ENCODE measurements at places on chromosomes 3 and 15.

- DNase-seq, result no peak
Measured at GRCh38 chr3:137084586-137084985, 126.8 kb downstream of the IL20RB start.

DNA sequence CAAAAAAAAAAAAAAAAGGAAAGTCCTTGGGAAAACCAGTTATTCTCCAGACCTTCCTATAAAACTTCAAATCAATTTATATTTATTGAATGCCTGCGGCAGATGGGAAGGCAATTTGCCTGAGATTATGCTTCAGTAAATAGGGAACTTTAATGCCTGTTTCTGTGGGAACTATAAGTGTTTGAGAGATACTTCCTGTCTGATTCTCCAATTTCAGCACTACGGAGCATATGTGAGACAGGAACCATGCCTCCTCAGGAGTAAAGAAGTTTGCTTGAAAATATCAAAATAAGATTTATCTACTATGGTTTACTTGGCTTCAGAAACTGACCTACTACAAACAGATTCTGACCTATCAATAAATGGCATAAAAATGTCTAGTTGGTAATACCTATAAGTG is 135.5 kb downstream of the CBLB start:
- no peak for DNase-seq

DNA sequence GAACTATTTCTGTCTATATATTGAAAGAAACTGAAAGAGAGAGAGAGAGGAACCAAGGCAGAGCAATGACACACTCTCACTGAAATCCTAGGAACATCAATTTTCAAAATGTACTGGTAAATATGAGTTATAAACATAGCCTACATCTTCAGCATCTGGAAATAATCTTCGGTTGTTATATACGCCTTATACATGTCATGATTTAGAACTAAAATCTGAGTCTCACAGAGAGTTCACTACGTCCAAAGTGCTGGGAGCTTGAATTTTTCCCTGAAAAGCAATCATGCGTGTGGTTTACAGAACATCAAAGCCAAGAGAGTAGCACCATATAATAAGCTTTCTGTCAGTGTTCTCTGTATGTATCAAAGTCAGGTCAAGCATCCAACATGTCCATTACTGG is 420.0 kb upstream of the CBLB start:
- no peak for DNase-seq

DNA sequence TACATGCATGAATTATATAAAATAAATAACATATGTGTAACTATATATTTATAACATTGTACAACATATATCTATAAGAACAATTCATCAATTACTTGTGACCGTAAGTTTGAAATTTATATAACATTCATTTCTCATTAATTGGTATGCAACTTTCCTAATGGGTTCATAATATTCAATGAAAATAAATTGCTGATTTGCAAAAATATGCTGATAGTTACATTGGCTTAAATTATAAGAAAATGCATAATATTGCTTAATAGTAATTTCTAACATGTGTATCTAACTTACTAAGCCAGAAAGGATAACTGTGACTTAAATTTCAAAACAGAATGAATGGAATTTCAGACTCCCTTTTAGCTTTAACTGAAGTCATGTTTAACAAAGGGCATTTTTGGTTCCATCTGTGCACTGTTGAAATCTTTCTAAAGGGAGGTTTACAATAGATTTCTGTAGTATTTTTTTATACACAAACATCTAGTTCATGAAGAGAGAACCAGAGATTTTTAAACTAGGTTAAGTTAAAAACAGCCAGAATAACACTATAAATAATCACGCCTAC is 310.9 kb downstream of the TBC1D5 start:
- no peak for DNase-seq

DNA sequence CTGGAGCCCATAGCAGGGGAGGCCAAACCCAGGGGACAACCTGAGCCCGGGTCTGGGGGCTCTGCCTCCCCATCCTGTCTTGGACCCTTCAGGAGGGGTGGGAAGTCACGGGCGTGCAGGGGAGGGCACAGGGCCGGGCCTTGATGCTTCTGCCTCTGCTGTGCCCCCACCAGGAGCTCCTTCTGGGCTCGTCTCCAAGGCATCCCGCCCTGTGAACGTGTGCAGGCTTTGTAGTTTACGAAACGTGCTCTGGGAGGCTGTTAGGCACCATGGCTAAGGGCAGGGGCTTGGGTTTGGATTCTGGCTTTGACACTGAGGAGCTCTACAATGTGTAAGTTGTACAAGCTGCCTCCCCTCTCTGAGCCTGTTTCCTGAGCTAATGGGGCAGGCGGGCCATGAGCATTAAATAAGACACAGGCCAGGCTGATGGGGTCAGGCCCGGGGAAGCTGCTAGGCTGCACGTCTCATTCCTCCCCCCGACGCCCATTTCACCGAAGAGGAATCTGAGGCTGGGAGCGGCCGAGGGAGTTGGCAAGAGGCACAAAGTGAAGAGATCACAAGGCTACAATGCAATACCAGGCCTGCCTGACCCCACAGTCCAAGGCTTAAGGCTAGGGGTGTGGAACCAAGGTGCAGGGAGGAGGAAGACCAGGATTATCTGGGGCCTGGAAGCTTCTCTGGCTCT is 19.6 kb downstream of the PLXND1 start:
- DNase-seq, result no peak

GRCh38 chr3:75951941-75952340 is 166.6 kb upstream of the ZNF717 start:
- DNase-seq, result no peak

DNA sequence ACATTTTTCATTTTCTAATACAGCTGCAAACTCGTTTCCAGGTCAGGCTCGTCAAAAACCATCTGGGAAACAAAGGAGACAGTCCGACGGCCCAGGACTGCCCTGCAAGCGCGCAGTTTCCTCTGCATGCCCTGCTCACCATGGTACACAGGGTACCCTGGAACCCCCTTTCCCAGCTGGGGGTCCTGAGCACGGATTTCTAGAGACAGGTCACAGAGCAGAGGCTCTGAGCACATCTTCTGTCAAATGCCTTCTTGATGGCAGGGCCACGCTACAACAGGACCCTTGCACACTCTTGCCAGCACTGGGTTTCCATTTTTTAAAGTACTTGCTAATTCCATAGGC is 8.1 kb downstream of the ZXDC start:
- DNase-seq, result no peak

DNA sequence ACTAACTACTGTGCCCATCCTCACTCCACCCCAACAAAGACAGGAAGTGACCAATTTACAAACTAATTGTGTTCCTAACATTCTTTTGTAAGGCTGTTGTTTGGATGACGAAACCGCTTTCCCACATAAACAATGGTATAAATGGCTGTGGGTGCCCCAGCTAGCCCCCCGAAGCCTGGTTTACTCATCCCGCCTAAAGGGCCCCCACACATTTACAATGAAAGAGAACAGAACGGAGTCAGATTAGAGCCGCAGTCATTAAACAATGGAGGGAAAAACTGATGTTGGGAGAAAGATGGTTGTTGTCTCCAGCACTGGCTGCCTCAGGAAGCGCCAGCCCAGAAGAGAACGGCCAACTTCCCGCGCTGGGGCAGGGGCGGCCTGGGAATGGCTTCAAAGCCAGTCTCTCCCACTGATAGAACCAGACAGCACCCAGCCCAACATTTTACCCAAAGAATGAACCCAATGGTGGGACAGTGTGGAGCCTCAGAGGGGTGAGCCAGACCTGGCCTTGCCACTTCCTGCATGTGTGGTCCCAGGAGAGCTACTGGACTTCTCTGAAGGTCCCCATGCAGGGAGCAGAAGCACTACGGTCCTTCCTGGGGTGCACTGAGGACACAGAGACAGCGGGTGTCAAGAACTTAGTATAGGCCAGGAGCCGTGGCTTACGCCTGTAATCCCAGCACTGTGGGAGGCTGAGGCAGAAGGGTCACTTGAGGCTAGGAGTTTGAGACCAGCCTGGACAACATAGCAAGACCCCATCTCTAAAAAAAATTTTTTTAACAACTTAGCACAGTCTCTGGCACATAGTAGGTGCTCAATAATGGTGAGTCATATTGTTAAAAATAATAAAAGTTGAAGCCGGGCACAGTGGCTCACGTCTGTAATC is 75.8 kb upstream of the GATA2 start:
- DNase-seq, result no peak

DNA sequence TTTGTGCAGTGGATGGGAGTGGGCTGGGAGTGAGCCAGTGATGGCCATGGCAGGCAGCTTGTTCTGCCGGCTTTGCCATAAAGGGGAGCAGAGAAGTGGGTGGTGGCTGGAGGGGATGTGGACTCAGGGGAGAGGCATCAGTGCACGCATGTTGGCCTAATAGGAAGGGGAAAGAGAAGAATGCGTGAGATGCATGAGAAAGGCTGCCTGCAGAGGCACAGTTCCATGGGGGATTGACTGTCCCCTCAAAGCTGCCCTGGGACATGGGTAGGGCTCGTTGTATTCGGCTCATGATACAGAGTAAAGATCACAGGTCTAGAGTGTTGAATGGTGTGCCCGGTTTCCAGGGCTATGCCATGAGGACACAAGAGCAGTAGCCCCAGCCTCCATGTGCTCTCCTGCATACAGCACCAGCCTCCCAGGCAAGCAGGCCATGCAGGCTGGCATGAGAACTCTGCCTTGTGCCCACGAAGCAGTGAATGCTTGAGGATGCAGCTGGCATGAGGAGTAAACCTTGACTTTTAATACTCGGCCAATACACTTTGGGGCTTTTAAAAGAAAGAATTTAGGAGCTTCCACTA is 68.0 kb upstream of the SNRPA1 start:
- DNase-seq, result no peak

- DNase-seq, result peak; percentile 1
Measured at GRCh38 chr3:127035677-127036076, 52.8 kb downstream of the PLXNA1 start.

GRCh38 chr3:76436894-76437293 is 603.0 kb upstream of the ROBO2 start:
- DNase-seq, result no peak

GRCh38 chr3:99419116-99419515 is 219.3 kb upstream of the COL8A1 start:
- no peak for DNase-seq

GRCh38 chr3:186732169-186732766 is 15.1 kb downstream of the KNG1 start:
- DNase-seq, result no peak

- DNase-seq, result no peak
Measured at GRCh38 chr3:16132928-16133327, 41.6 kb upstream of the GALNT15 start.

GRCh38 chr3:197026481-197026866 is 3.1 kb downstream of the MELTF start:
- DNase-seq, result no peak

DNA sequence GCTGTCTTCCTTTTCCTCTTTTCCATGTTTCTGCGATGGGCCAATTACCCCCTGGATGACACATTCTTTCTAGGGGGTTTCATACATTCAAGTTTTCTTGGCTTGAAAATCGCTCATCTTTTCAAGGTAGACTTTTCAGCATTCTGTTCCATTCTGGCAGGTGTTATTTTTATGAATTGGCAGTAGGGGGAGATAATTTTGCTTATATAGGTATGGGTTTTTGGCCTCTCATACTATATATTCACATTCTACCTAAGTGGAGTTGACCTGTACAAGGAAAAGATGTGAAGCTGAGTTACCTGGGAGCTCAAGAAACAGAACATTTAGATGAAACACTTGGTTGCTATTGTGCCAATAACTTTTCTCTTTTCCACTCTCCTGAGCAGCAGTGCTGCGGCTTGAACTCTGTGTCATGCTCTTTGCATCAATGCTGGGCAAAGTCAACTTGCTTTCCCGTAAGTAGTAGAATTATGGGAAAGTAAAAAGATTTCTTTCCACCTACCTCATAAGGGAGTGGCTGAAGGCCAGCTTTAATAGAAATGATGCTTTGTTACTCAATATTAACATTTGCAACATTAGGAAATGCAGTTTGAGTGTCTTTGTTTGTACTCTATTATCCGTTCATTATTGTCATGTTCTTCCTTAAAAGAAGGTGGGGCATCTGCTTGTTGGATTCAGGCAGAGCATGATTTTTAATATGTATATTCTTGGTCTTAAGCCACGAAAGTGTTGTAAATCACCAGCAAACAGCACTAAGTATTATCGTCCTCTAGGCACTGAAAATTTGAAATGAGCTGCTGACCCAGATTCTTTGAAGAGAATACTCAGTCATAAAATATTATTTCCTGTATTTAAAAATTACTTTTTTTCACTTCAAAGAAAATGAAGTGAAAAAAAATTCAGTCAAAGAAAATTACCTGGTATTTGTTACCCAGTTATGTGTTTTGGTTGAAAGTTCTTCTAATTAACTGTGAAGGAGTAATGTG is 27.7 kb upstream of the MFSD1 start:
- DNase-seq, result no peak

GRCh38 chr3:189771842-189772450 is 140.8 kb downstream of the TP63 start:
- no peak for DNase-seq

DNA sequence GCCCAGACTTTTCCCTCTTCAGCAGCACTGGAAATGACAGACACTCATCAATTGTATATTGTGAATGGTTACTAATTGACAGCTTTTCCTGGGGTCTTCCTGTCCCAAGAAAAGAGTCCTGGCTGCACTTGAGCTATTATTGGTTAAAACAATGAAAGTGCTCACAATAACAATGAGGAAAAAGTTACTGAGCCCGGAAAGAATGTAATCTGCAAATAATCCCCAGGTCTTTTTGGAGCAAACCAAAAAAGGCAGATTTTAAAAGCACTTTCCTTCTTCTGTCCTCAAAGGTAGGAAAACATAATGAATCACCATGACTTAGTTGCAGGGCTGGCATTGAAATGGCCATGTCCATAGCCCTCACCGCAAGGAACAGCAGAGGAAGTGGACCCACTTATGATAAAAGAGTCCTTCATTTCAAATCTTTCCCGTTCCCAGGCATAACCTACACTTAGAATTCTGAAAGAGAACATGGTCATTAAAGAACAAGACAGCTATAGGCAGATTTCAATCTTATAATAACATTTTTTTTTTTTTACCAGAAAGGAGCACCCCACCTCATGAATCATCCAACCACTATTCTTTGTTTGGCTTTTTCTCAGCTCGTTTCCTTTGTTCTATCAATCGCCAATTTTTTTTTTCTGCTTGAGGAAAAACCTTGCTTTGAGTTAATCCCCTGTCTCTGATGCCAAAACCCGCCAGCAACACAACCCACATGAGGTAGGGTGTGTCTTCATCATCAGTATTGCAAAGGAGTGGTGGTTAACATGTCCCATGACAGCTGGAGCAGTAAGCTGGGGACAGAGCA is 35.5 kb upstream of the ATP1B3 start:
- DNase-seq, result no peak

GRCh38 chr15:77527831-77528231 is 104.9 kb downstream of the LINGO1 start:
- DNase-seq, result no peak

DNA sequence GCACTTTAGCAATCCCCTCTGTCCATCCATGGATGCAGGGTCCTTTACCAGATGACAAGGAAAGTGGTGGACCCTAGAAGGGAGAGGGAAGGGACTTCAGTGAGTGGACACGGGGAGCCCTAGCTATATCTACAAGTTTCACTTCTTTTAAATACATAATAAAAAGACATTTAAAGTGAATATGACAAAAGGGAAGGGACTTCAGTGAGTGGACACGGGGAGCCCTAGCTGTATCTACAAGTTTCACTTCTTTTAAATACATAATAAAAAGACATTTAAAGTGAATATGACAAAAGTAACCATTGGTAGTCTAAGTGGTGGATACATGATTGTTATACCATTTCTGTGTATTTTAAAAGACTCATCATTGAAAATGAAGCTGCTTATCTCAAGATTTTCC is 81.9 kb upstream of the HES1 start:
- DNase-seq, result no peak

- no peak for DNase-seq
Measured at GRCh38 chr3:170397685-170398084, 21.0 kb upstream of the CLDN11 start.

GRCh38 chr15:74793135-74794028 is 11.5 kb downstream of the CSK start:
- peak; percentile 58 for DNase-seq
